Stimulated activated CD4-positive, alpha-beta T cell treated with anti-CD3 and anti-CD28 coated beads, Interleukin-4, amount 100 ng/mL, for 48 hours (primary cell): ENCODE measurements at places on chromosomes 5 and 9.

DNA sequence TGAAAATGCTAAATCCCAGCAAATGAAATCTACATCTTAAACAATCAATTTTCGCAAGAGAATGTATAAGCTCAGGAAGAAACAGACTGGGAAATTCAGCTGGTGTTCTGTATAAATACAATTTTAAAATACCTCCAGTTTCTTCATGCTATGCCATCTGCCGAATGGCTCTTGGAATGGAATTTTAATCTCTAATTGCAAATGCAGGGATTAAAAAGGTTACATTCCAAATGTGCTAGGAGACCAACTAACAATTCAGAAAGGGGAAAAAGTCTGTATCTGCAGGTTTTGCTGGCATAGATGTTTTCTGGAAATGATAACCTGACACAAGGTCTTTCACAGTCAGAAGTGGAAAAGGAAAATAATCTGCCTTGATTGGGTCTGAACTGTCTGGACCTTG is 379.7 kb downstream of the MAT2B start:
- DNase-seq: no peak

DNA sequence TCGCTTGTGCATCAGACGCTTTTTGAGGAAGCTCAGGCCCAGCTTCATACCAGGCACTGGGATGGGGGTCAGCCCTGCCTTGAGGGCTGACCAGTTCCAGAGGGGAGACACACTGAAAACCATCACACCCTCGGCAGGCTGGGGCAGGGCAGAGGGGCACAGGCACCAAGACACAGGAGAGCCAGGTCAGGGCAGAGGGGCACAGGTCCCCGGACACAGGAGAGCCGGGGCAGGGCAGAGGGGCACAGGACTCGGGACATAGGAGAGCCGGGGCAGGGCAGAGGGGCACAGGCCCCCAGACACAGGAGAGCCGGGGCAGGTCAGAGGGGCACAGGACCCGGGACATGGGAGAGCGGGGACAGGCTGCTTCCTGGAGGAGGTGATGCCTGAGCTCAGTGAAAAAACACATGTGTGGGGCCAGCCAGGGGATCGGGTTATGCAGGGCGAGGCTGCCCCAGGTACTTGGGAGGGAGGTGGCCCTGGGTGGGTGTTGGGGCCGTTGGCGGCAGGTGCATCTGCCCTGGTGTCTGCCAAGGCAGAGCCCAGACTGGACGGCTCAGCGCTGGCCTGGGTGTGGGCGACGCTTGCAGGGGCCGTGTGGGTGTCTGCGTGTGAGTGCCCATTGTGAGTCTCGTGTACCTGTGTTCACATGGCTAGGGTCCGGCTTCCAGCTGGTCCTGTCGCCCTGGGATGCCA is 15.1 kb upstream of the SLC2A6 start:
- no peak for DNase-seq

- DNase-seq: no peak
These were observed 359.7 kb downstream of the TRIM32 start for GRCh38 chr9:117046666-117047327.

DNA sequence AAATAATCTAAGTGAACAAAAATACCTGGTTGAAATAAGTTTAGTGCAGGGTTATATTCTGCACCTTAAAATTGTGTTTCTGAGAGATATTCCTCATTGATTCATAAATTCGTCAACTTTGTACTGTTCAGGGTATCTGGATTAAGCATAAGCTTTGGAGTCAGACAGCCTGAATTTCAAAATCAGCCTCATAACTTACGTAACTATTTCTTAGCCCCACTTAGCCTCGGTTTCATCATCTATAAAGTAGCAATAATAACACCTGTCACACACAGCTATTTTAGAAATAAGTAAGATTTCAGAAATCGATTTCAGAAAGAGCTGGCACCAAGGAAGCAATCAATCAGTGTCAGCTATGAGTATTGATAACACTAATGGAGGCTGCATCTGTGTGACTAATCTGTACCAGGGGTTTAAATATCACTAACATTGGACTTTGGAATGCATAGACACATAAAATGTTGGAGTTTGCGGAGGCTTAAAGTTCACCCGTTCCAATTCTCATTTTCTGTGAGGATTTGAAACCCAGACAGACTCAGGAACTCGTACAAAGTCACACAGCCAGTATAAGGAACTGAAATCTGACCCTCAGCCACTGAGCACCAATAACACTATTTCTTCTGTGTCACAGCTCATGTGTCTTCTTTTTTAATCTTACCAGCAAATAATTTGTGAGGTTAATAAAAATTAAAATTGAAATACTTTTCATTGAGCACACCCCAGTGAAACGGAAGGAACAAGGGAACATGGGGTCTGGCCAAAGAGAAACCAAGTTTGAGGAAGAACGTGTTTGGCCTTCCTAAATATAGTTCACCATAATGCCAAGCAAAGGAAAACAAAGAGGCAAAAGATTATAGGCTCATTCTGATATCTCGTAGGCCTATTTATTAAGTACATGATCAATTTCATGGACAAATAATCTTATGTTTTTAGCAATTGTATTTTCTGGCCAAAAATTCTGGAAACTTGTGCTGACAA is 194.4 kb upstream of the PTGER4 start:
- no peak for DNase-seq

DNA sequence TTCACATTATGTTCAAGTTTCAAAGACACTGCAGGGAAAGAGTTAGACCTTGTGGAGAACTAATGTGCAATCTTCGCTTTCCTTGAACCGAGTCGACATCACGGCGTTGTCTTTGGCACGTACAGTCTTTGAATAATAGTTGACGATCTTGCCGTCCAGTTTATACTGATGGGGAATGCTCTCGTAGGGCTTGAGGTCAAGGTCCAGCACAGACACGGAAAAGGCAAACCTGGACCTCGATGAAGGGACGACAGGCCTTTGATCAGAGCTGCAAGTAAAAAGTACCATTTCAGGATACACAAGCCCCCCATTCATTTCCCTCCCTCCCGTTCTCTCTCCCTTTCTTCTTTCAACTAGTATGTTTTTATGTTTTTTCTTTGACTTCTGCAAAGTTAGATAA is 54.1 kb downstream of the IPPK start:
- DNase-seq: no peak

DNA sequence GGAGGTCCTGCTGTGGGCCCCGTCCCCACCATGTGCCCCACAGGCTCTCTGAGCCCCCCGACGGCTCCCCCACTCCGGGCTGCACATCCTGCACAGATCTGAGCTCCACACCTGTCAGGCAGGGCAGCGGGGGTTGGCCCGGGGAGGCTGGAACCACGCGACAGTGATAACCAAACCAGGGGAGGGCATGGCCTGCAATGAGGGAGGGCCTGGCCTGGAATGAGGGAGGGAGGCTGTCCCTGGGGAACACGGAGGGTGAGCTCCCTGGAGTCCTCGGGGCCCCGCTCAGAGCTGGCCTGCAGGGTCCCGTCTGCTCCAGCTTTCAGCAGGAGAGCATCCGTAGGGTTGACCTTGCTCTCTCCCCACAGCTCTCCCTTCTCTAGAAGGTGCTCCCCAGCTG is 30.5 kb downstream of the SLC9A3 start:
- no peak for DNase-seq

DNA sequence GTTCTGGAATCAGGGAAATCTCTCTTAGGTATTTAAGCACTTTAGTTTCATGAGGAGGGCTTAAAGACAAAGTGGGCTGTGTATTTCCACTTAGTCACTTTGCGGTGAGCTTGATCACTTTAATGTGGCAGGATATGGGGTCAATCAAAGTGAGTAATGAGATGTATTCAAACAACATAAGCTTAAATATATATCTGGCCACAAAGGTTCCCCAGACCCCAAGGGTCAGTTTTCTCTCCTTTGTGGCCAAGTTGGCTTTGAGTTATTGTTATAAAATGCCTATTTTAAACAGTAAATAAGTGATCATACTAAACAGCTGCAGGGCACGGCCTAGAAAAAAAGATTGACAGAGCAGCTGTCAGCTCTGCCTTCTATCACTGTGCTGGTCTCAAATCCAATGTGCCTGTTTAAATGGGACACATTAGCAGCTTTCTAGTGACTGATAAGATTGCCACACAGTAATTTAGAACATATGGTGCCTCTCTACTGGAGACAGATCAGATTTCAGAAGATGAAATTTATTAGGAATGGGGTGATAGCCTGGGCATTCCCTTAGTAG is 363.9 kb downstream of the AGTPBP1 start:
- no peak for DNase-seq

- DNase-seq: no peak
These were observed 142.3 kb downstream of the MARCHF11 start for GRCh38 chr5:16037121-16037845.

DNA sequence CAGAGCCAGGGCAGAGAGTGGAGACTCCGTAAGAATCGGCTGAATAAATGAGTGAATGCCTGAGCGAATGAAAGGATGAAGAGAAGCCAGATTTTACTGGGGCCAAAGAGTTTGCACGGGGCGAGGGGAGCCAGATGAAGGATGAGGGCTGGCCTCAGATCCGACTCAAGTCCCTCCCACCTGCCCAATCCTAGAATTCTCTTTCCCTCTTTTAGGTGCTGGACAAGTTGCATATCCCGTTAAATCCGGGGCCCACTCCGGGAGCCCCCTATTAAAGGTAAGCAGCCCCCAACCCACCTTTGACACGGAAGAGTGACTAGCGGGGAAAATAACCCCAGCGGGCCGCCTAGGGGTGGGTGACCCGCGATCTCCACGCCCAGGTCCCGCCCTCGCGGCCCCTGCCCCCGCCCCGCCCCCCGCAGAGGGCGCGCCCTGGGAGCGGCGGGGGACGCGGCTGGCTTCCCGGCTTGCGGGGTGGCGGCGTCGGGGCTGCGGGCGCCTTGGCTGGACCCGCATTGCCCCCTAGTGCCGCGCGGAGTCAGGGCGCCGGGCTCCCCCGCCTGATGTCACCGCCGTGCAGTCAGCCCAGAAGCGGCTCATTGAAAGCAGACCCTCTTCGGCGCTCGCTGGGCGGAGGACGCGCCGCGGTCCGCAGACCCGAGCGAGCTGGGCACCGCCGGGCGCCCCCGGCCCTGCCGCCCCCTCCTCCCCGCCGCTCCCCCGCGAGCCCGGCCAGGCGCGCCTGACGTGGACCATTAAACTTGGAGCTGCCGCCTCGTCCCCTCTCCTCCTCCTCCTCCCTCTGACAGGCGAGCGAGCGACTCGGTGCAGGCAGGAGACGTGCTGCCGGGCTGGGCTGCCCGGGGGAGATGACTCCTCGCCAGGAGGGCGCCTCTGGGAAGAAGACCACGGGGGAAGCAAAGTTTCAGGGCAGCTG is at the start of gene ADRA1B:
Gene ADRA1B, plus strand, starts transcription at position 579 of the 937 bp plus-strand sequence. CDS start 424 bp downstream, outside the sequence.
- peak; percentile 41 for DNase-seq

DNA sequence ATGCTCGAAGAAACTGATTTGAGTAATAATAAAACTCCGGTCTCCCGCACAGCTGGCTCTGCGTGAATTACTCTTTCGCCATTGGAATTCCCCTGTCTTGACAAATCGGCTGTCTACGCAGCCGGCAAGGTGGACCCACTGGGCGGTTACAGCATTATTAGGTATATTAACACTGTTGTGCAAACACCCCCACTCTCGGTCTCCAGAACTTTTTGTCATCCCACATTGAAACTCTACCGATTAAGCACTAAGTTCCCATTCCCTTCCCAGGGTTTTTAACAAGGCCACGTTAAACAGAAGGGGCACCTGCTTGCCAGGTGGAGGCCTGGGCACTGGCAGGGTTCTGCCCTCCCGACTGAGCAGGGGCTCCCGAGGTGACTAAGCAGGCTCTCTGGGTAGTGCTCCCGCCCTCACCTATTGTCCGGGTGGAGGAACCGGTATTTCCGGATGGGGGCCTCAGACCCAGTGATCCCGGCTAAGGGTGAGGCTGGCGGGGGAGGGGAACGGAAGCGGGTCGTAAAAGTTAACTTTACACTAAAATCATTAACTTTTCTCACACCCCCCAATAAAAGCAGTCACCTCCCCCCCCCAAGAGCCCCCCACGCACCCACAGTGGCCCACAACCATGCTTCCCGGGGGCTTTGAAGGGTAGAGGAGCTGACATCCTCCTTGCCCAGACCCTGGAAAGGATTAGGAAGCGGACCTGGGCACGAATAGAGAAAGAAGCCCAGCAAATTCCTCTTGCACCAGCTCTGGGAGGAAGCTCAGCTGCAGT is 53.5 kb upstream of the TJP2 start:
- DNase-seq: no peak

DNA sequence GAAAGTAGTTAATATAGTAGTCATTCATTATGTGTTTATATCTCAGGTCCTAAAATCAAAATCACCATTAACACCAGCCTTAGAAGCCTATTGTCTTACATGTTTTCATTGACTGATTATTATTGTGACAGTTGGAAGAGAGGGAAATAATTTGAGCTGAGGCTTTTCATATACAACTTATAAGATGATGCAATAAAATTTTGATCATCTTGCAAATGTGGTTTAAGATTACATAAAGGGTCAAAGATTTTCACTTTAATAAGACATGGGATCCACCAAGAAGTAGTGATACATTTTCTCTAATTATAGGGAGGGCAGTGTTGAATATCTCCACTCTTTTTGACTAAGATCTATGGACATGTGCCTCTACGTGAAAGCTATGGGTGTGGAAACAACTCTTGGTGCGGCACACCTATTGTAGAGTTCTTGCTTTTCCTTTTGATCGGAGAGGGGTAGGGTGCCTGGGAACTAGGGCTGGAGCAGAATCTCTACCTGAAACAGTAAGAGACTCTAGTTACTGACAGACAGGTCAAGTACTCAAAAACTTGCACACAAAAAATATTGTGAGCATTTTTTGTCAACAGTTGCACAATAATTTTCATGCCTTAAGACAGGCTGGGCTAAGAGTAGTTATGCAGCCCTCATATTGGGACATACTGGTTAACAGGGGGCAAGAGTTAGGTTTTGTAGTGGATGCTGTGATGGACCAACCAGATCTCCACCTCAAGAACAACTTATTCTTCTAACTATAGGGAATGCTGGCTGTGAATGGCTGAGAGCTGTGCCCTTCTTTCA is 139.3 kb upstream of the FST start:
- no peak for DNase-seq

DNA sequence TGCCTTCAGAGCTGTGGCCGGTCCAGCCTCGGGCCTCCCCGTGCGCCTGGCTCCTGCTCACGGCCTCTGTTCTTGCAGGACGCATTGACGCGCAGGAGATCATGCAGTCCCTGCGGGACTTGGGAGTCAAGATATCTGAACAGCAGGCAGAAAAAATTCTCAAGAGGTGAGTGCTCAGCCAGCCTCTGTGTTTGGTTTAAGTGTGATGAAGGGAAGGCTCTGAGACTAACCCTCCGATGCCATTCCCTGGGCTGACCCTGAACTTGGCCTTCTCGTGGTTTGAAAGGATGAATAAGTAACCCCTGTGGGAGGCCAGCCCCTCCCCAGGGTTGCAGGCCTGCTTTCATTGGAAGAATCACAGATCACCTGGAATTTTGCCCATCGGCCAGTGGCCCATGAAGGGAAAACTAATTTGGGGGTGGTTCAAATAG is 26.3 kb downstream of the PTGES2 start:
- no peak for DNase-seq

GRCh38 chr5:68187268-68188055 is 28.1 kb upstream of the PIK3R1 start:
- no peak for DNase-seq

- no peak for DNase-seq
These were observed 183.8 kb downstream of the PJA2 start for GRCh38 chr5:109225716-109226625.
